ENCODE measurements at places on chromosomes 11 and 22.

DNA sequence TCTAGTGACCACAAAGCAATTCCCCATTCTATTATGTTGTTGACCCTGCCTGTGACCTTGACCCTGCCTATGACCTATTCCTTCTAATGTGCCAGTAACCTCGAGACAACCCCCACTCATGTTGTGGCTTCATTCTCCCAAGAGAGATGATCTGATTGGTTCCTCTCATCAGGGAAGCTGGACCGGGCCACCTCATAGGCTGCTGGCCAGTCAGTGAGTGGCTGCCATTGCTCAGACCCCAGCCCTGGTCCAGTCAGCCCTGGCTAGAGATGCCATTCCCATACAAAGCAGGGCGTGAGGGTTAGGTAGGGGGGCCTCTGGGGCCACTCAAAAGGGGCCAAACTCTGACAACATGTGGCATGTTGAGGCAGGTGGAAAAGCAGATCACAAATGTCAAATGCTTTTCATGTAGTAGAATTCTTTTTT is 11.9 kb downstream of the SLC29A2 start:
- no peak for DNase-seq

DNA sequence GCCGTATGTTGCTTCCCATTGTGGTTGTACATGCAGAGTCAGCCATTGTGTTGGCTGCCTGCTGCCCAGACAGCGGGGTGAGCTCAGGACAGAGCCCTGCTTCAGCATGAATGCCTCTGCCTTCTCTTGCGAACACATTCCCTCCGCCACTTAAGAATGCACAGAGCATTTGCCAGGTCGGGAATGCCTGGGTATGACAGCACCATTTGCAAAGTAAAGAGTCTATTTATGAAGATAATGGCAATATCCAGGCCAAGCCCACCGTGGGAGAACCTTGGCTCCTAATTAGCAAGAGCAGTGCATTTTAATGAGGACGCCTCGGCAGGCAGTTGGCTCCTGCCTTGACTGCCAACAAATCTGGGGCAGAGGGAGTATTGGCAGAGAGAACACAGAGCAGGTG is 62.5 kb upstream of the SORL1 start:
- no peak for DNase-seq

DNA sequence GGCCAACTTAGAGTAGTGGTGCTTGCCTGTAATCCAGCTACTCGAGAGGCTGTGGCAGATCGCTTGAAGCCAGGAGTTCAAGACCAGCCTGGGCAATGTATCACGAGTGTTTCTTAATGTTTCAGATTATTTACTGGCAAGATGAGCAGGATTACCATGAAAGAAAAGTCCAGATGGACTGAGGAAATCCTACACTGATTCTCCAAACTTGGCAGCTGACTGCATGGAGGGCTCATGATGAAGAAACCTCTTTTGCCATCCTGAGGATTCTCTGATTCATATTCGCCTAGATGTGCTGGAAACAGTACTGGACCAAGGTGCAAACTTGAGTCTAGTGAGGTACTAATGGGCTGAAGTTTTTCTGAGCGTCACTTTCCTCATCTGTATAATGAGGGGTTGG is 2.8 kb upstream of the SIDT2 start:
- no peak for DNase-seq

GRCh38 chr11:42171046-42171445 is 711.6 kb upstream of the LRRC4C start:
- no peak for DNase-seq

DNA sequence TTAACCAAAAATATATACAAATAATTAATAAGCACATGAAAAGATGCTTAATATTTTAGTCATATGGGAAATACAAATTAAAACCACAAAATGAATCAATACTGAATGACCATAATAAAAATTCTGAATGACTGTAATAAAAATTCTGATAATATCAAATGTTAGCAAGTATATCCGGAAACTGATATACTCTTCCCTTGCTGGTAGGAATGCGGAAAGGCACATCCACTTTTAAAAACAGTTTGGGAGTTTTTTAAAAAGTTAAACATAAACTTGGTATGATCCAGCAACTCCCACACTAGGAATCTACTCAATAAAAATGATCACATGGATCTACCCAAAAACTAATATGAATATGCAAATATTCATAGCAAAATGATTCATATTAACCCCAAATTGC is 30.8 kb upstream of the GRIA4 start:
- DNase-seq: no peak

DNA sequence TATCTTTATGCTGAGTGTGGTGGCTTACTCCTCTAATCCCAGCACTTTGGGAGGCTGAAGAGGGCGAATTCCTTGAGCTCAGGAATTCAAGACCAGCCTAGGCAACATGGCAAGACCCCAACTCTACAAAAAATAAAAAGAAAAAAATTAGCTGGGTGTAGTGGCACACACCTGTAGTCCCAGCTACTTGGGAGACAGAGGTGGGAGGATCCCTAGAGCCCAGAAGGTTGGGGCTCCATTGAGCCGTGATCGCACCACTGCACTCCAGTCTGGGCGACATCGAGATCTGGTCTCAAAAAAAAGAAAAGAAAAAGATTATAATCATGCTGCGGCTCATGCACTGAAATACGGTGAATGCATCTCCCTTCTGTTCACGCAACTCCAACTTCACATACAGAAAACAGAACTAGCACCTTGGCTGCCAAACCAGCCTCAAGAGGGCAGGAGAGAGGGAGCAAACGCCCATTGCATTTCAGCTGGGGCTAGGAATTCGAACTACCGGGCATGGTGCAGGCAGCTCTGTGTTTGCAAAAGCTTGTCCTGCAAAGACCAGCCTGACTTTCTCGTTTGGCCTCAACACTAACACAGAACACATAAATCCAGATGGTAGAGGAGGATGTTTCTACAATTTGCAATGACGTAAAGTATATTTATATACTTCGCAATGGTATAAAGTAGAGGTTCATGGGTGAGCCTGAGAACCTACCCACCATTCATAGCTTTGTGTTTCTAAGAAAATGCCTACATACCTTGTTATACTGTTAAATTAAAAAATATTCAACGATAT is 6.3 kb upstream of the SYNGR1 start:
- DNase-seq: no peak

DNA sequence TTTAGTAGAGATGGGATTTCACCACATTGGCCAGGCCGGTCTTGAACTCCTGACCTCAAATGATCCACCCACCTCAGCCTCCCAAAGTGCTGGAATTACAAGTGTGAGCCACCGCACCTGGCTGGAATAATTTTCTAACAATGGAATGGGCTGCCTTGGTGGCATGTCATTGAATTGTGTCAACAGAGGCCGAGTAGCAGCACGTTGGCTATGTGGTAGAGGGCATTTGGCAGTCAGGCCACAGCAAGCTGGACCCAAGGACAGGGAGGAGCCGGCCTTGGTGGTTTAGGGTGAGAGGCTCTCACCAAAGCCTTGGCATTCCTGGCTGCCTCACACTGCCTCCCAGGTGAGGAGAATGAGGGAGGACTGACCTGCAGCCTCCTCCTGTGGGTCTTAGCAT is 4.1 kb upstream of the NIPSNAP1 start:
- no peak for DNase-seq

GRCh38 chr11:125241104-125241503 is 76.6 kb downstream of the PKNOX2 start:
- no peak for DNase-seq
